Ureter (tissue), 1 donor: ENCODE measurements at places on chromosomes 6 and 20.
A peak's percentile ranks its signal among the peaks of the same experiment; 100 is the strongest.

GRCh38 chr20:17663040-17663399 lies 19.0 kb downstream of the RRBP1 start:
- DNase-seq = no peak

DNA sequence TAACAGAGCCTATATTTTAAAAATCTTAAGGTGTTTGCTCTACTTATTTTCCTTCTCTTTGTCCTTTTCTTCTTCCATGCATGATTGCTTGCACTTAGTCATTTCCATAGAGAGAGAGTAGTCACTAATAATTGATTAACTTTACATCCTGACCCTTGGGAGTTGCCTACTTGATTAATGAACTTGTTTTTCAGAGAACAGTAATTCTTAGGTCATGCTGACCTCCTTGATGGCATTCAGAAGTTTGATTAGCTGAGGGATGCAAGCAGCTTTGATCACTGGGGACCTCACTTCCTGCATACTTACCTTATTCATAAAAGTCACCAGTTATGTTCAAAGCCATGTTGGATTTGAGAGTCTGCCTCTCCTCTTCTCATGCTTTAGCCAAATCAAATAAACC lies 715.6 kb upstream of the ID4 start:
- DNase-seq = no peak

- no peak for DNase-seq
Observed at GRCh38 chr6:157791450-157791849, 31.6 kb upstream of the SNX9 start.

DNA sequence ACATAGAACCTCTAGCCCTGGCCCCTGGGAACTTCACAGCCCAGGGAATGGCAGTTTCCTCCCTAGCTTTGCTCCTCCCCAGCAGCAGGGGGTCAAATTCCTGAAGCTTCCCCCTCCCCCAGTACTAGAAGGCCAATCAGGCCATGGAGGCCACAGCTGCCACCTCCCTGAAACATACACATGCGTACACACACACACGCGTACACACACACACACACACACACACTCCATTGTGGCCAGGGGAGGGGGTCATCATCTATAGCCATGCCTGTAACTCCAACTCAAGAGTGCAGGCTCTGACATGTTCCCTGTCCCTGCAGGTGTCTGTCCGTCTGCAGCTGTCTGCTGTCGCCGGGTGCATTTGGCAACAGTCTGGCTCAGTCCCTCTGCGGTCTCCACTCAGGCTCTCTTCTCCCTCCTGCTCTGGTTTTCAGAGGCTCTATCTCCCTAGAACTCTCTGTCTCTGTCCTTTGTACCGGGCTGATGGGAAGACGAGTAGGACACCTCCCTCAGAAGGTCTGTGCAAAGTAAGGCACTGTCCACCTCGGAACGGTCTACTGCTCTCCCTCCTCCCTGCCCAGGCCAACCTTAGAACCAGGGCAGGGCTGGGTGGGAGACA lies 1.4 kb downstream of the LRFN2 start:
- no peak for DNase-seq

DNA sequence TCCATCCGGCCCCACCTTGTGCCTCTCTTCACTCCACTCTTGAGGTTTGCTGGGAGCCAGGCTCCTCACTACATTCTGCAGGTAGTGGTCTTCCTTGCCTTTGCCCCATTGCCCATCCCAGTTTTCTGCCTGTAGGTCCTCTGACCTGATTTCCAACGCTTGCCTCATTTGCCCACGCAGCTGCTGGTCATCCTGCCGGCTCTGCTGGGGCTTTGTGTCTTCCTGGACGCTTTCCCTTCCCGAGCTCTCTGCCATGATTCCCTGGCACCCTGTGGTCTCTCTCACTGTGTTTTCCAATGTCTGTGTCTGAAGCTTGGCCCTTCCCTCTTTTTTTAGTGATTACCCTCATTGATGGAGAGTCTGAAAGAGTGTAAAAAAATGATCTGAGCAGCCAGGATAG lies 451.6 kb downstream of the UTRN start:
- DNase-seq = no peak

DNA sequence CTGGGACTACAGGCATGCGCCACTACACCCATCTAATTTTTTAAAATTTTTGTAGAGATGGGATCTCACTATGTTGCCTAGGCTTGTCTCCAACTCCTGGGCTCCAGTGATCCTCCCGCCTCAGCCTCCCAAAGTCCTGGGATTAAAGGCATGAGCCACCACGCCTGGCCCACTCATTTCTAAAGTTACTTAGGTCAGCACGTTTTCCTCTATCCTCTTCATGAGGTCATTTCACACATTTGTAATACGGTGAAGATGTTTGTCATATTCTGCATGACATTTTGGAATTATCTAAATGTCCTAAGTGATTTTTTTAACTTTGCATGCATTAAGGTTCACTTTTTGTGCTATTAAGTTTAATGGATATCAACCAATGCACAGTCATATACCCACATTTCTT lies 11.9 kb upstream of the SOX12 start:
- DNase-seq = no peak

DNA sequence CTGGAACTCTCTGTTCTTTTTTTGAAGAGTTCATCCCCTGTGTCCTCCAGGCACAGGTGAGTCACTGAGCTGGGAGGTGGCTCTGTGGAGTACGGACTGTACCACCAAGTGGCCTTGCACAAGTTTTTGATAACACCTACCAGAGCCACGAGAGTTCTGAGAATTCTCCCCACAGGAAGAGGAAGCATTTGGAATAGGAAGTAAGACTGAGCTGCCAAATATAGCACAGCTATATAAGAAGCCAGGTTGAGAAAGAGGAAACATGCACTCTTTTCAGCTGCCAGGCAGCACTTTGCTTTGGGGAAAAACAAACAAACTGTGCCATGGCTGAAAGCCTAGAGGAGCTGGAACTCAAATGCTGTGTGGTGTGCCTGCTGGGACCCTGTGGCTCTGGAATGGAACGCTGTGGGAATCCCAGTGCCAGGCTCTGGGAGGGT lies 70.8 kb upstream of the RIPOR2 start:
- peak; percentile 65 for DNase-seq

DNA sequence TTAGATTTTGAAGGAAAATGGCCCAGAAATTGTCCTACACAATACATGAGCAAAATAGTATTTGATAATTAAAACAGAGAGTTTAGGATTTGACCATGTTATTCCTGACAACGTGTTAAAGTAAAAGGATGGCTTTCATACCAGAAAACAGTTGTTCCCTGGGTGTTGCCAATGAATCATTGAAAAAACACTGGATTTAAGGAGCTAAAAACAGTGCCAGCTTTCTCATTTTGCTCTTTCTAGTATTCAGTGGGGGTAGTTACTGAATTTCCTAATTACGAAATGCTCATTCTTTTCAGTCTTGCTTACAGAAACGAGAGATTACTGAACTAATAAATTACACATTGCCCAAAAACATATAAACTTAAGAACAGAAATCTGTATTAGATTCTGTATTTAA lies 26.6 kb upstream of the SNAP91 start:
- DNase-seq = no peak

DNA sequence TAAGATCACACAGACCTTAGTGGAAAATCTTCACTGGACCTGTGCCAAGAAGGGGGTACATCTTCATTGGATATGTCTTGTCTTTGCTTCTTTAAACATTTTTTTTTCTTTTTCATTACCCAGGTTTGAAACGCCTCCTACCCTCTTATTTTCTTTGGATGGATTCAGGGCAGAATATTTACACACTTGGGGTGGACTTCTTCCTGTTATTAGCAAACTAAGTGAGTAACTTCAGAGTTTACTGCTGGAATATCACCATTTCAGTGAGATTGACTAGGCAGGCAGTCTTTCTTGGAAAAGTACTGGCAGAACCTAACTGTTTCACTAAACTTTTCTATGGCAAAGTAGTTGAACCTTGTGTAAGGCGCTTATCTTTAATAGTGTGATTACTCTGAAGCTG lies 47.0 kb downstream of the ENPP1 start:
- DNase-seq = no peak

- DNase-seq = no peak
Observed at GRCh38 chr6:154515826-154516225, 5.3 kb upstream of the CNKSR3 start.

DNA sequence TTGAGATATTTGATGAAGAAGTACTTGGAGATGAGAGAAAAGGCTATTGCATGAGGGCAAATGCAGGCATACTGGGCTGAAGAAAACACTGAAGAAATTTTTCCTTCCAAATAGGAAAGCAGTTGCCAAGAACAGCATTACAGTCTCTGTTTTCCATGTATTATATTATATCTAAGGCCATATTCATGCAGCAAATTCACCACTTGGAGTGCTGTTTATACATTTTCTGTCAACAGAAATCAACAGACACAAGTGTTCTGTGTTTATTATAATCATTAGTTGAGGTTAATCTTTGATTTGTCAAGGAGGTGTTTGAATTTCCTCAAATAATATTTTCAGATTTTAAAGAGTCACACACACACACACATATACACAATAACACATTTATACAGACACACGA lies 268.8 kb upstream of the PLCB4 start:
- no peak for DNase-seq

- no peak for DNase-seq
Observed at GRCh38 chr6:137571854-137572253, 77.7 kb upstream of the OLIG3 start.

DNA sequence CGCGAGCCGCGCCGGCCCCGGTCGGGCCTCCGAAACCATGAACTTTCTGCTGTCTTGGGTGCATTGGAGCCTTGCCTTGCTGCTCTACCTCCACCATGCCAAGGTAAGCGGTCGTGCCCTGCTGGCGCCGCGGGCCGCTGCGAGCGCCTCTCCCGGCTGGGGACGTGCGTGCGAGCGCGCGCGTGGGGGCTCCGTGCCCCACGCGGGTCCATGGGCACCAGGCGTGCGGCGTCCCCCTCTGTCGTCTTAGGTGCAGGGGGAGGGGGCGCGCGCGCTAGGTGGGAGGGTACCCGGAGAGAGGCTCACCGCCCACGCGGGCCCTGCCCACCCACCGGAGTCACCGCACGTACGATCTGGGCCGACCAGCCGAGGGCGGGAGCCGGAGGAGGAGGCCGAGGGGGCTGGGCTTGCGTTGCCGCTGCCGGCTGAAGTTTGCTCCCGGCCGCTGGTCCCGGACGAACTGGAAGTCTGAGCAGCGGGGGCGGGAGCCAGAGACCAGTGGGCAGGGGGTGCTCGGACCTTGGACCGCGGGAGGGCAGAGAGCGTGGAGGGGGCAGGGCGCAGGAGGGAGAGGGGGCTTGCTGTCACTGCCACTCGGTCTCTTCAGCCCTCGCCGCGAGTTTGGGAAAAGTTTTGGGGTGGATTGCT lies 1.3 kb downstream of the VEGFA start:
- DNase-seq = peak; percentile 86

DNA sequence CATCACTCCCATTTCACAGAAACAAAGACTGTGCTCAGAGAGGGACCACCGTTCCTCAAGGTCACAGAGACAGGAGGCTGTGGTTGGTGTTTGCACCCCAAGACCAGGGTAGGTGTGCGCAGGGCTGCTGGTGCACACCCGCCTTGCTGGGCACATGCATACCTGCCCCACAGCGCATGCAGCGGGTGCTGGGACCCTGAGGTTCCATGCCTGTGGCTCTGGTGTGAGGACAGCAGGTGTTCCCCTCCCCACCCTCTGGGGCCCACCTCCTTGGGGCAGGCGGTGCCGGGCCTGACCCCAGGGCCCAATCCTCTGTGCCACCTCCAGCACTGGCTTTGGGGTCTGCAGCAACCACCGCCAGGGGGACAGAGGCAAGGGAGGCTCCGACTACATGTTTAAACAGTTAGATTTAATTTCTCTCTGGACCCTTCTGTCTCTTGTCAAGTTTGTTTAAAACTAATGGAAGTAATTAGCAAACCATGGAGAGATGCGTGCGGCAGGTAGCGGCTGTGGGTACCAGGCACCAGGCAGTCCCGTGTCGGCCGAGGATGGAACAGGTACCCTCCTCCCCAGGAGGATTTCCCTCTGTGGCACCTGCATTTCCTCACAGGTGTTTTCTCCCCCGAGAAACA lies 327.8 kb downstream of the TAF4 start:
- no peak for DNase-seq

- no peak for DNase-seq
Observed at GRCh38 chr20:19338380-19338779, 125.9 kb downstream of the SLC24A3 start.

DNA sequence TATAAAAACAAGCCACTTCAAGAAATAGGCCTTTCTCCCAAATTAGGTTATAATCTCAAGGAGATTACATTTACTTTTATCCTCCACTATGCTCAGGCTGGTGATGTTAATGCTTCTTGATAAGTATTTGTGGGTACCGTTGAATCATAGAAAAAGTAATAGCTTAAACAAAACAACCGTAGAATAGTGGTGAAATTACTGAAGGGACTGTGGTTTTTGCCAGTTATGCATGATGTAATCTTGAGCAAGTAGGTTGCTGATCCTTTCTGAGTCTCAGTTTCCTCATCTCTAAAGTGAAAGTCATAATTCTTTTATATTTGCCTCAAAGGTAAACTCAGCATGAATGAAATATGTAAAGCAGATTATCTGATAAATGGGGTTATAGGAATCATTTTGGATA lies 187.3 kb upstream of the JAG1 start:
- DNase-seq = no peak

DNA sequence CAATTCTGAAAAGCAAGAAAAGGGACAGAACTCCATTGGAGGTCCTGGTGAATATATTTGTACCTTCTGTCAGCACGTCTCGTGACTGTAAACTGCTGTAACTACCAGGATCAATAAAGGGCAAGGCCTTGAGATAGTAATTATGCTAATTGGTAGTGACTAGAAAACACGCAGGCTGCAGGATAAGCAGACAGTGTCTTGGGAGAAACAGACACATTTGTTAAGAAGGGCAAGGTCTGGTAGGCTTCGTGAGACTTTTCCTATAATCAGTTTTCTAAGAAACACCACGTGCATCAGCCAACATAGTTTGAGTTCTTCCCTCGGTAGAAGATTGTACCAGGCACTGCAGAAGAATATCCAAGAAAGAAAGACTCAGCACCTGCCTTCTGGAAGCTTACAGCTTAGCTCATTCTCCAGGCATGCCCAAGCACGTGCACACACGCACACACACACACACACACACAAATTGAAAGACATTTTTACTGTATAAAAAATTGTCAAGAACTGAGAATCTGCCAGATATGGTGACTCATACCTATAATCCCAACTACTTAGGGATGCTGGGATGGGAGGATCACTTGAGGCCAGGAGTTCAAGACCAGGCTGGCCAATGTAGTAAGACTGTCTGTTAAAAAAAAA lies 167.0 kb upstream of the SASH1 start:
- DNase-seq = no peak

DNA sequence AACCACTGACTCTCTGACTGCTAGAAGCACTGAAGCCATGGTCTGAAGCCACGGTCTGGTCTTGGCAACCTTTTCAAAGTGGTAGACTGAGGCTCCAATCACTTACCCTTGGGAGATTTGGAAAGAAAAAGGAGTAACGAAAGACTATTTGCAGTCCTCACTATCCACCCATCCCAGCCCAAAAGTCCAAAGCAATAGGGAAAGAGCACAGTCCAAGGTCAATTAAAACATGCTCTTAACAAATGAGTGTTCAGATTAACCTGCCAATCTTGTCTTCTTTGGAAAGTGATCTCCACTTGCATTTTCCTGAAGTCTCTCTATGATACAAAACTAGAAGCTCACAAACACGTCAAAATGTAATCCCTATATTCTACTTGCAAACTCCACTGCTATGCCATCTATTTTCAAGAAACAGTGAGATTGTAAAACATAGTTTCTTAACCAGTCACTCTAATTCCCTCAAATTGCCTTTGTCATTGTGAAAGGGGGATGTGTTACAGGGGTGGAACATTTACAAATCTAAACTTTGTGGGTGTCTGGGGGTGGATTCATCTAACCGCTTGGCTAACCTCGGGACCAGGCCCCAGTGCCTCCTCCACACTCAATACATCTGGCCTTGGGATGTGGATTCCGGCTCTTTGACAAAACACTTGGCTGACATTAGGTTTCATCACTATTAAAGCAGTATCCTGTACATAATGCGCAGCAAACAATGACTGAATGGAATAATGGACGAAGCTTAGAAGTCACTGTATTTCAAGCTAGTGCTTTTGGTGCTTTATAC lies 56.4 kb downstream of the B4GALT5 start:
- no peak for DNase-seq
